NCI-H748 treated with DMSO at 0.1 percent for 48 hours (cell line): ENCODE measurements at places on chromosomes 3 and 15.
A peak's percentile ranks its signal among the peaks of the same experiment; 100 is the strongest.

- no peak for DNase-seq
These were observed 267.7 kb downstream of the PTPRG start for GRCh38 chr3:61828880-61829721.

- no peak for DNase-seq
These were observed 62.3 kb upstream of the SNRPA1 start for GRCh38 chr15:101357333-101357732.

- DNase-seq: peak; percentile 48
These were observed 97.2 kb downstream of the TBC1D5 start for GRCh38 chr3:17645074-17645698.

- DNase-seq: no peak
These were observed 688 bp downstream of the XPC start for GRCh38 chr3:14177580-14178246.

GRCh38 chr3:146093896-146094295 lies 67.1 kb downstream of the PLOD2 start:
- DNase-seq: no peak

DNA sequence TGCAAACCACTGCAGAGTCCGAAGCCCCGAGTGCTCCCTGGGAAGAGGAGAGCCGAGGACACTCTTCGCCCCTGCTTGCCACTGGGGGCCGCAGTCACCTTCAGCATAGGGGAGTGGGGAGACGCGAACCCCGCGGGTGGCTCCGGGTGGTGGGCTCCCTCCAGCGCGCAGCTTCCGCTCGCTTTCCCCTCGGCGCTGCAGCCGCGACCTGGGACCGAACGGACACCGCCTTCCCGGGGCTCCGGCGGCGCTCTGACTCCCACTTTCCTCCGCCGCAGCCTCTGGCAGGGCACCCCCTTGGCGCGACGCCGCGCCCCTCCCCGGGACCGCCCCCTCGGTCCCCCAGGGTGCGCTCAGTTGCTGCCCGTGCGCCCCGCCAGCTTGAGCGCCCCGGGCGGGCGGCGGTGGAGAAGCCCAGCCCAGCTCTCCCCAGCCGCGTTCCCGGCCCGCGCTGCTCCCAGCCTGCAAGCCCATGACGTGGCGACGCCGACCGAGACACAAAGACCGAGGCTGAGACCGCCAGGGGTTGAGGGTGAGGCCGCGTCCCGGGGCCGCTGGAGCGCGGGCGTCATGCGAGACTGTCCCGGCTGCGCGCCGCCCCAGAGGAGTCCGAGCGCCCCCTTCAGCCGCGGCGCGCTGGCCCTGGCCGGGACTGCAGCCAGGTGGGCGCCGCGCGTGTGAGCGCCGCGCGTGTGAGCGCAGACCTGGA lies at the start of gene MINAR1:
MINAR1 (plus strand) TSS at position 701 of the 709 bp plus-strand sequence. CDS start 23,812 bp downstream, outside the sequence.
- DNase-seq: no peak

GRCh38 chr3:43790476-43790875 lies 99.7 kb downstream of the ABHD5 start:
- no peak for DNase-seq

- no peak for DNase-seq
These were observed 181.3 kb downstream of the SSR3 start for GRCh38 chr3:156373654-156374053.

DNA sequence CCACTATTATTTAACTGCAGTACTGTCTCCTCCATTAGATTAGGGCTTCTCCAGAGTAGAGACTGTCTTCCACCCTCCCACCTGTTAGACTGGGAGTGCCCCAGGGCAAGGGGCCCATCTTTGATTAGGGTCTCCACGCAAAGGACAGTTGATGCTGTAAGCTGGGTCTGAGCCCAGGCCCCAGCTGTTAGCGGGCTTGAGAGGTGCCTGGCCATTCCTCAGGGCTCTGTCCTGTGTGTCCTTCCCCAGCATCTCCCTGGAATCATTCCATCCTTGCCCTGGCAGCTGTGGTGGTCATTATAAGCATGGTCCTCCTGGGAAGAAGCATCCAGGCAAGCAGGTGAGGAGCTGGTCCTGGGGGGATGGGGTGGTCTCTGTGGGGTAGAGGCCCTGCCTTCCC lies 6.1 kb downstream of the SLC51B start:
- no peak for DNase-seq

GRCh38 chr3:171862993-171863521 lies 19.9 kb downstream of the TMEM212 start:
- DNase-seq: no peak

DNA sequence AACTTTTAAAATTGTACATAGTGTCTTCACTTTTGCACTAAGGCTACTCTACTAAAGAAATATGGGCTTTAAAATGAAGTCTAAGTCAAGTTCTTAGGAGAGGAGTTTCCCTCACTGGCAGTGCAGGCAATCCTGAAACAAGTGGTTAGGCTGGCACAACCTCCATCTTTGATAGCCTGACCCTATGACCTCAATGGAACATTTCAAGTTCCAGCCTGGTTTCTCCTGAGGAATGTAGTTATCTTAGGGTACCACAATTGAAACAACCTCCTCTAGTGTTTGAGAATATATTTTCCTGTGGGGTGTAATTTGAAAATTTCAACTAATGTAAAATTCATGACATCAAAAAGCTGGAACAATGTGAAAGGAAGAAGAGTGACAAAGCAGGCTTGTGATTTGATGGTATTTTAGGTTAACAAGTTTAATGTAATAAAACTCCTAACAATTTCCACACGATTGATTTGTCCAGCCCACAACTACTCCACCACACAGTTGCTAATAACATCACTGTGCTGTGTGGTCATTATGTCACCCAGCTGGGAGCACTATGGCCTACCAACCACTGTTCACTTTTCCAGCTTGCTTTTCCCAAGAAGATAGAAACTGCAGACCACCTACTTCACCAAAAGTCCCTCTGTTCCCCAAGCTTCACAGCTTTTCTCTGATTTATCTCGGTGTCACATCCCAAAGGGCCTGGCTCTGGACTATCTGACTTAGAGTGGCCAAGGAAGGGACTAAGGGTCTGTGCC lies 1.8 kb downstream of the WWTR1 start:
- DNase-seq: no peak

DNA sequence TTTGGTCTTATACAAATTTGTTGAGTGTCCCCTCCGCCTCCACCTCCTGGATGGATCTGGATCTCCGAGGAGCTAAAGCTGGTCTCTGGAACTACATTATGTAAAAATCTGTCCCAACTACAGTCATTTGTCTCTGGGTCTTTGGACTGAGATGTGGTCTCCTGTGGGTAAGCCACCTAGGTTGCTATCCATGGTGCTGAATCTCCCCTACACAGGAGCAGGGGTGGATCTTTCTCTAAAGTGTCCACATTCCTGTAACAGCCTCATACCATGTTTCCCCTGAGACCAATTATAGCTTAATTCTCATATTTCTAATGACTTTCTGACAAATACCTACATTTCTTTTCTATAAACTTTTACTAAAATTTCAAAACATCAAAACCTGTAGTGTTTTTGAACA lies 625.8 kb downstream of the TAFA4 start:
- DNase-seq: no peak

- DNase-seq: no peak
These were observed 41.9 kb upstream of the MITF start for GRCh38 chr3:69697381-69697780.
